Vagina (tissue), 2 donors: ENCODE measurements at places on chromosomes 12 and 14.

DNA sequence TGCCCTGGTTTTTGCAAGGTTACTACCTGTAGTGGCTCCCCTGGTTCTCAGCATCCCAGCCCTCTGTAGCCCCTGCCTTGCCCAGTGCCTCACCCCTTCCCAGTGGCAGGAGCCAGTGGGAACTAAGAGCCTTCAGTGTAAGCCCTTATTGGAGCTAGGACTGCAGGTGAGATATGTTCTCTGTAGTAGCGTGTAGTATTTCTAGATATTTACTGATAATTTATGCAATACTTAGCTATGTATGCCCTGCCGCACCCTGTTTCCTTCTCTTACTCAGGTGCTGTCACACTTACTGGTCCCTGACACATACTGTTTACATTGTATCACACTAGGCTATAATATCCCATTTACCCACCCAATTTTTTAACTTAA lies 3.6 kb downstream of the BMAL2 start:
- no peak overlapping the region for H3K27ac ChIP-seq
- no peak for DNase-seq
- H3K4me3 ChIP-seq = no peak overlapping the region
- H3K27me3 ChIP-seq = no peaks in the 10 kb centered on the region
- peaks cover 28% of the 10 kb centered on the region for H3K4me1 ChIP-seq

GRCh38 chr14:71094722-71095121 lies 187.5 kb downstream of the PCNX1 start:
- no peak overlapping the region for H3K27ac ChIP-seq
- H3K36me3 ChIP-seq = peaks cover 24% of the 10 kb centered on the region
- H3K4me3 ChIP-seq = no peak overlapping the region
- H3K27me3 ChIP-seq = no peaks in the 10 kb centered on the region
- no peak for DNase-seq

DNA sequence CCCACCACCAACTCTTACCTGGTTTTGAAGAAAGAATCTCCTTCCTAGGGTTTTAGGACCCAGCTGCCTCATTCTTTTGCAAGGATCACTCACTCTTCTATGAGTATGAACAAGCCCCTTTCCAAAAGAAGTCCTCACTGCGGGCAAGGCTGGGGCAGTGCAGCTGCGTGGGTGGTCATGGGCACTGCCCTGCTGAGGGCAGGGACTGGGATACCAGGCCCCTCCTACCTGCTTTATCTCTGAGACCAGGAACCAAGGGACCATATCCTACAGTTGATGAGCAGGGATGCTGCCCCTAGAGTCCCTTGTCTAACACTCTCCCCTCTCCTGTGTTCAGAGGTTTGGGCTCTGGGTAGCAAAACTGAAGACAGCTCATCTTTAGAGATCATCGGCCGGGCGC lies 20.5 kb downstream of the HPD start:
- H3K4me3 ChIP-seq = no peak overlapping the region
- no peaks in the 10 kb centered on the region for H3K36me3 ChIP-seq
- H3K4me1 ChIP-seq = peaks cover 11% of the 10 kb centered on the region
- no peak overlapping the region for H3K27ac ChIP-seq

- H3K27me3 ChIP-seq = no peaks in the 10 kb centered on the region
- no peaks in the 10 kb centered on the region for H3K36me3 ChIP-seq
- no peak for DNase-seq
- H3K4me1 ChIP-seq = no peaks in the 10 kb centered on the region
Observed at GRCh38 chr12:23694920-23695319, 254.6 kb downstream of the SOX5 start.

GRCh38 chr12:27780612-27781408 lies 774 bp upstream of the MANSC4 start:
- H3K27ac ChIP-seq = peak overlapping the region; percentile 86
- H3K36me3 ChIP-seq = no peaks in the 10 kb centered on the region
- H3K4me1 ChIP-seq = peaks cover 32% of the 10 kb centered on the region
- no peaks in the 10 kb centered on the region for H3K27me3 ChIP-seq
- DNase-seq = peak; percentile 87

DNA sequence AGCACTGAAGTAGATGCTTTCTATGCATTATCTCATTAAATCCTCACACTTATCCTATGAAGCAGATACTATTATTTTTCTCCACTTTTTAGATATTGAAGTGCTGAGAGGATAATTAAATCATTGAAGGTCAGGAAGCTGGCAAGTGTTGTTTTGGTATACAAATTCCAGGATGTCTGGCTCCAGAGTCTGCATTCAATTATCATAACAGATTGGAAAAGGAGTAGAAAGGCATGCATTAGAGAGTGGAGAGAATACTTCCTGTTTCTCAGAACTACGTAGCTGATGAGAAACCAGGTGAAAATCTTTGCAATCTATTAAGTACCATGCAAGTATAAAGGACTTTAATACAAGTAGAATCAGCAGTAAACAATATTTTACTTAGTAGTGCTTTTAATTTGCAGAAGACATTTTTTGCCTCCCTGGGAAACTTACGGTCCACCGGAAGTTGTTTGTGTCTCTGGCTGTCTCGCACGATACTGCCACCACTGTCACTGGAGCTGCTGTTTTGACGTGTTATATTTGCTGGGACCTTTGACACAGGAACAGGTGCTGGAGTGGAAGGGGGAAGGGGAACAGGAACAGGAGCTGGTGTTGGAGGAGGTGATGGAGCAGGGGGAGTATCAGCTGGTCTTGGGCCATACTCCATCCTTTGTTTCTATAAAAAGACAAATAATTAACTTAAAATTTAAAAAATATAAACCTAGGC lies 158.0 kb downstream of the EPS8 start:
- H3K36me3 ChIP-seq = peaks cover 5% of the 10 kb centered on the region
- peak overlapping the region; percentile 66 for H3K27ac ChIP-seq
- peaks cover 35% of the 10 kb centered on the region for H3K4me1 ChIP-seq

GRCh38 chr14:61584331-61584741 lies 111.0 kb upstream of the HIF1A start:
- no peaks in the 10 kb centered on the region for H3K36me3 ChIP-seq
- no peaks in the 10 kb centered on the region for H3K27me3 ChIP-seq
- H3K4me1 ChIP-seq = peaks cover 40% of the 10 kb centered on the region
- DNase-seq = no peak
- H3K4me3 ChIP-seq = no peak overlapping the region

- no peak overlapping the region for H3K4me3 ChIP-seq
- H3K4me1 ChIP-seq = no peaks in the 10 kb centered on the region
- no peak for DNase-seq
- no peak overlapping the region for H3K27ac ChIP-seq
Observed at GRCh38 chr12:122152754-122153153, 21.3 kb downstream of the IL31 start.

DNA sequence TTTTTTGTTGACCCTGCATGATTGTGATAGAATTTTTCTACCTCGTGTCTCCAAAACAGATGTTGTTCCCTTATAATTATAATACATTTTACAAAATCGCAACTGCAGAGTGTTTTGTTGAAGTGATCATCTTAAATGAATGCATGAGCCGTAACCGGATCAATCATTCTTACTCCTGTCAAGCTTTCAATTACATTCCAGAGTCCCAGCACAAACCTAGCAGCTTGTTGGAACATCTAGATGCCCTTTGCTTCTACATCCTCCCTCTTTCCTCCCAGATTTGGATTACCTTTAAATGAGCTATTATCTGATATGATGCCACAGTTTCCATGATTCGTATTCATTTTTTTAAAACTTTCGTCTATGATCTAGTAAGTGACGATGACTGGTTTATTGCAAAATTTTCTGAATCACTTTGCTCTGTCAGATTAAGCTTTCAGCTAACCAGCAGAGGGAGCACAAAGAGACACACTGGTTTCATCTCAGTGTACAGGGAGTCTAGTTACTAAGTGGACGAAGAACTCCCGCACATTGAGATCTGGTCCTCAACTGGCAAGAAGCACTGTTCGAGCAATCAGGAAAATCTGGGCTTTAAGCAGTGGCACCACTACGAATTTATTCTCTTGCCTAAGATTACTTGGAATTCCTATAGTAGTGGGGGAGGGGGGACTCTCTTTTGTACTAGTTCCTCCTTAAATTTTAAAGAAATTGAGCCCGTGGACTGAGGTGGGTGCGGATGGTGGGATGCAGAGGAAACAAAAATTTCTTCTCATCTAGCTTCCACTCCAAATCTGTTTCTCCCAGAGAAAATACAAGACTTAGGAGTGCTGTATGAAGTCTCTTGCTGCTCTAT lies 40.9 kb downstream of the TSHR start:
- no peak overlapping the region for H3K4me3 ChIP-seq
- H3K27ac ChIP-seq = no peak overlapping the region
- no peak for DNase-seq

DNA sequence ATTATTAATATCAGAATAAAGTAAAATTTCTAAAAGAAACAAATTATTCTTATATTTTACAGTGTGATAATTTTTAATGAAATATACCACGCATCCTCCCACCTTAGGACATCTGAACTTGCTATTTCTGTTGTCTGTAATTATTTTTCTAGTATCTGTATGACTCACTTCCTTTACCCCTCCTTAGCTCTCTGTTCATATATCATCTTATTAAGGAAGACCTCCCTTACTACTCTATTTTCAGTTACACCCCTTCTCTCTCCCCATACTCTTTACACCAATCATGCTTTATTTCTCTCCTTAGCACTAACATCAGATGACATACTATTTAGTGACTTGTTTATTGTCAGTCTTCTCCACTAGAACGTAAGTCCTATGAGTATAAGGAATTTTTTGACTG lies 34.2 kb upstream of the C12orf50 start:
- H3K36me3 ChIP-seq = no peaks in the 10 kb centered on the region
- H3K27ac ChIP-seq = no peak overlapping the region
- DNase-seq = no peak
- no peak overlapping the region for H3K4me3 ChIP-seq
- H3K27me3 ChIP-seq = no peaks in the 10 kb centered on the region
- no peaks in the 10 kb centered on the region for H3K4me1 ChIP-seq

GRCh38 chr14:97633131-97633738 lies 836.1 kb downstream of the VRK1 start:
- no peaks in the 10 kb centered on the region for H3K36me3 ChIP-seq
- H3K27me3 ChIP-seq = no peaks in the 10 kb centered on the region
- H3K27ac ChIP-seq = no peak overlapping the region
- peaks cover 7% of the 10 kb centered on the region for H3K4me1 ChIP-seq

DNA sequence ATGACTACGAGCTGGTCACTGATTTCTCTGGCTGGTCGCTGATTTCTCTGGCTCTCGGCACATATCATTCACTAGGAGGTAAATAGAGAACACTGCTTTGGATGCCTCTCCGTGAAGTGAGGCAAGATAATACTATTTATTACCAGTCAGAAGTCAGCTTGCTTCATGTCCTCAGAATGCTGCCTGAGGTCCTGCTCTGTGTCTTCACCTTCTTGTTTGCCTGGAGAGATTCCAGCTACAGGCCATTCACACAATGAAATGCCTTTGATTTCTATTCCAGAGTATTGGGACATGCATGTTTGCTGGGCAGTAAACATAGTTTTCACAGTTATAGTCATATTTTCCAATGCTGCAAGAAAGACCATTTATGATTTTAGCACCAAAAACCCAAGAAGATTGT lies 106.7 kb downstream of the AEBP2 start:
- DNase-seq = no peak
- H3K36me3 ChIP-seq = no peaks in the 10 kb centered on the region
- peak overlapping the region; percentile 73 for H3K27ac ChIP-seq
- peaks cover 41% of the 10 kb centered on the region for H3K4me1 ChIP-seq
- no peaks in the 10 kb centered on the region for H3K27me3 ChIP-seq
